Activated CD4-positive, alpha-beta T cell treated with anti-CD3 and anti-CD28 coated beads, Interleukin-2, amount 50 U/mL, for 1 hour (primary cell): ENCODE measurements at places on chromosomes 7 and 10.

GRCh38 chr10:117462424-117462792 is 80.1 kb upstream of the EMX2 start:
- DNase-seq, result no peak

- DNase-seq, result no peak
Observed at GRCh38 chr10:76026905-76027304, 595.5 kb downstream of the LRMDA start.

GRCh38 chr7:55309040-55309991 is 55.8 kb upstream of the LANCL2 start:
- DNase-seq, result peak; percentile 11

DNA sequence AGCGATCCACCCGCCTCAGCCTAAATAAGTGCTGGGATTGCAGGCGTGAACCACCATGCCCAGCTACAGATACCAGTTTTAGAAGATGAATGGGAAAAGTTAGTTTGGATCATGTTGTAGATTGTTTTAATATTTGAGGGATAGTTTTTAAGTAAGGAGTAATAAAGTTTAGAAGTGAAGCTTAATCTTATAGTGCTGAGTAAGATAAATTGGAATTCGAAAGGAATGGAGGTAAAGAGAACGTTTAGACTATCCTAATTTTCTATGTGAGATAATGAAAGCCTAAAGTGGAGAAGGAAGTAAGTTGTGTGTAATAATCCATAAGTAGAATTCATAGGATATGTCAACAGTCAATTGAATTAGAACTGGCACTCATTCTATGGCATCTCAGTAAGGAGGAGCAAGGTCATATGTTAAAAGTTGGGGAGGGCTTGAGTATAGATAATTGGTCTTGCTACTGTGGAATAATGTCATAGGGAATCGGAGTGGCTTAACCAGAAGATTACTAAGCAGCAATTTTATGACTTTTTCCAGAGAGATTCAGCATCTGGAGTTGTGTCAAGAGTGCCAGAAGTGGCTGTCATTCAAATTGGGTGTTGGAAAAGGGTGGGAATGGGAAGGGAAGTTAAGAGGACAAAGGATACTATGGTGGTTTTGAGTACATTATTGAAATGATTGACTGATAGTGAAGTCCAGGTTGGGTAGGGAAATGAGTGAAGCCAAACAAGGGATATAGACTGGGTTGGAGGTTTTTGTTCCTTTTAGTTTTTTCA is 12.1 kb downstream of the TAX1BP1 start:
- no peak for DNase-seq

DNA sequence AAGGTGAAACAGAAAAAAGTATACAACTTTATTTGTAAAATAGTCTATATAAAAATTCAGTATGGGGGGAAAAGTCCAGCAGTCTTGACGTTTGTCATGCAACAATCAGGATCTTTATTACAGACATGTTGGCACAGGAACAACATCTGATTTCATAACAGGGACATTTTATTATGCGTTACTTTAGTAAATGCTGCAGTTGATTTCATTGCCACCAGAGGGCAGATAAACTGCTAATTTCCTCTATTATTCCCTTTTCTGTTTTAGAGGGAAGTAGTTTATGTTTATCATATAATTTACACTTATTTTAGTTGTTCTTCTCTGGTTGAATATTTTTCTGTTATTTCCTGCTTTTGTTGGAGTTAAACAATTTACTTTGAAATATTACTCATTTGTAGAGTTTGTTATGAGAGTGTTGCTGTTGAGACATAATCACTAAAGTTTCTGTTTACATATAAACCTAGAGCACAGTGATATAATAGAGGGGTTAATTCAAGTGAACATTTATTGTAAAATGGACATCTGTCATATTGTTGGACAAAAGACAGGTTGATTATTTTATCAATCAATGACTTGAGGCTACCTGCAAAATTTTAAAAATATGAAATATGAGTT is 3.3 kb downstream of the PLXDC2 start:
- no peak for DNase-seq

DNA sequence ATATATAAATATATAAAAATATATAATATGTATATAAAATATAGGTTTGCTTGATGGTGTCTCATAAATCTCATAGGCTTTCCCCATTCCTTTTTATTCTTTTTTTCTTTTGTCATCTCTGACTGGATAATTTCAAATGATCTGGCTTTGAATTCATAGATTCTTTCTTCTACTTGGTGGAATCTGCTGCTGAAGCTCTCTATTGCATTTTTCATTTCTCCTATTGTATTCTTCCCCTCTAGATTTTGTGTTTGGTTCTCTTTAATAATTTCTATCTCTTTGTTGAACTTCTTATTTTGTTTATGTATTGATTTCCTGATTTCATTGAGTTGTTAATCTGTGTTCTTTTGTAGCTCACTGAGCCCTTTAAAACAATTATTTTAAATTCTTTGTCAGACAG is 629.4 kb downstream of the GALNT17 start:
- DNase-seq, result no peak
